Sigmoid colon (tissue), 7 donors: ENCODE measurements at places on chromosomes 6 and 20. TPM values are rescaled to one million over a fixed set of nuclear protein-coding genes. Genes with fewer than 3 reads are reported as not detected.
A peak's percentile ranks its signal among the peaks of the same experiment; 100 is the strongest.

DNA sequence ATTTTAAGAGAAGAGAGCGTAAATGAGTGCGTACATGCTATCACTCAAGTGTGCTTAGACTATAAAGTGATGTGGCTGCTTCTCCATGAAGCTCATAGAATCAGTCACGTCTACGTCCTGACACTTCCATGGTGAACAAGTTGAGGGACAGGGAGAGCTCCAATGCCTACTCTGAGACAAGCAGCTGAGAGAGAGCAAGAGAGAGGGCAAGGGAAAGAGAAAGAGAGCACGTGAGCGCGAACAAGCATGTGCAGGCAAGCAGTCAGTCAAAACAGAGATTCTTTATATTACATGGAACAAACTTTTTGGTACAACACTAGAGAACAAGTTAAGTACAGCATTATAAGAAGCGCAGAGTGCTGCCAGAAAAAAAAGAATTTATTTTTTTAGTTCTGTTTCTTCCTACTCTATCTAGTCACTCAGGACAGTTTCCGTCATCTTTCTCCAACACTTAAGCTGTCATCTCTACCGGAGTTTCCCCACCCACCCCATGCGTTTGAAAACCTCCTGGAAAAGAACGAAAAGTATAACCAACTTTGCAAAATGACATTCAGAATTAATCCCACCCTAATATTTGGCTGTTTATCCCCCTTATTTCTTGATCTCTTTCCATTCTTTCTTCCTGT, 61.8 kb downstream of the EPB41L2 start:
- no peaks in the 10 kb centered on the region for H3K27me3 ChIP-seq
- H3K4me3 ChIP-seq = no peak overlapping the region
- no peak overlapping the region for H3K27ac ChIP-seq

GRCh38 chr6:16991981-16992629, 109.7 kb upstream of the STMND1 start:
- H3K4me1 ChIP-seq = no peaks in the 10 kb centered on the region
- H3K36me3 ChIP-seq = no peaks in the 10 kb centered on the region
- no peak overlapping the region for H3K27ac ChIP-seq
- no peaks in the 10 kb centered on the region for H3K27me3 ChIP-seq
- DNase-seq = no peak

GRCh38 chr6:110560239-110561007, 84.0 kb upstream of the SLC22A16 start:
- H3K4me3 ChIP-seq = no peak overlapping the region
- no peaks in the 10 kb centered on the region for H3K27me3 ChIP-seq
- no peaks in the 10 kb centered on the region for H3K36me3 ChIP-seq
- no peak overlapping the region for H3K27ac ChIP-seq
- no peaks in the 10 kb centered on the region for H3K4me1 ChIP-seq

The PSORS1C1 gene
- 0.49 TPM for total RNA-seq

The TMEM30A gene
- 90.0 TPM for total RNA-seq

- DNase-seq = no peak
- no peaks in the 10 kb centered on the region for H3K36me3 ChIP-seq
- H3K4me3 ChIP-seq = no peak overlapping the region
- no peaks in the 10 kb centered on the region for H3K4me1 ChIP-seq
These were observed 243.9 kb downstream of the LY86 start for GRCh38 chr6:6832439-6832838.

The SEL1L2 gene
- total RNA-seq = not detected

The TGM2 gene
- total RNA-seq = 20.7 TPM

The ZFP57 gene
- not detected for total RNA-seq

DNA sequence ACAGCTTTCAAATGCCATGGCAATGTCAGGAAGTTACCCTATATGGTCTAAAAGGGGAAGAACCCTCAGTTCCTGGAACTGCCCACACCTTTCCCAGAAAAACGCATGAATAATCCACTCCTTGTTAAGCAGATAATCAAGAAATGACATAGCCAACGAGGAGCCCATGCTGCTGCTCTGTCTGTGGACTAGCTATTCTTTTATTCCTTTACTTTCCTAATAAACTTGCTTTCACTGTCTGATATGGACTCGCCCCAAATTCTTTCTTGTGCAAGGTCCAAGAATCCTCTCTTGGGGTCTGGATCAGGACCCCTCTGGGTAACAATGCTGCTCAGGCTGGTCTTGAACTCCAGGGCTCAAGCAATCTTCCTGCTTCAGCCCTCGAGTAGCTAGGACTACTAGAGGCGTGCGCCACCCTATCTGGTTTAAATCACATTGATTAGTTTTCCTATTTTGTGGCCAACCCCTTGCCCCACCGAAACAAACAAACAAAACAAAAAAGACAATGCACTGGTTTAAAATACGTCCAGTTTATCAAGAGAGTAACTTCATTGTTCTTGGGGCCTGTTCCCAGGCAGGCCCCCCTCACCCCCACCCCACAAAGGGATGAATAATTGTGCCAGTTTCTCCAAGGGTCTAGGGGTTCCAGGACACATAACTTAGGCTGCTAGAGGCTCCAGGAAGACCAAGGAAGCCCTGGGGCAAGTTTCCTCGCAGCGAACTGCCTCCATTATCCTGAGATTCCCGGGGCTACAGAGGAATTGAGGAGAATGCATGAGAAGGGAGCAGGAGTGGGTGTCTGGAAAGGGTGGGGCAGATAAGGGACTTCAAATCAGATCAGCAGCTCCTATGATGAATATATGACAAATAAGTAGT, 10.1 kb upstream of the AKAP12 start:
- H3K36me3 ChIP-seq = no peaks in the 10 kb centered on the region
- H3K4me3 ChIP-seq = no peak overlapping the region
- no peak overlapping the region for H3K27ac ChIP-seq
- no peaks in the 10 kb centered on the region for H3K27me3 ChIP-seq
- no peak for DNase-seq

DNA sequence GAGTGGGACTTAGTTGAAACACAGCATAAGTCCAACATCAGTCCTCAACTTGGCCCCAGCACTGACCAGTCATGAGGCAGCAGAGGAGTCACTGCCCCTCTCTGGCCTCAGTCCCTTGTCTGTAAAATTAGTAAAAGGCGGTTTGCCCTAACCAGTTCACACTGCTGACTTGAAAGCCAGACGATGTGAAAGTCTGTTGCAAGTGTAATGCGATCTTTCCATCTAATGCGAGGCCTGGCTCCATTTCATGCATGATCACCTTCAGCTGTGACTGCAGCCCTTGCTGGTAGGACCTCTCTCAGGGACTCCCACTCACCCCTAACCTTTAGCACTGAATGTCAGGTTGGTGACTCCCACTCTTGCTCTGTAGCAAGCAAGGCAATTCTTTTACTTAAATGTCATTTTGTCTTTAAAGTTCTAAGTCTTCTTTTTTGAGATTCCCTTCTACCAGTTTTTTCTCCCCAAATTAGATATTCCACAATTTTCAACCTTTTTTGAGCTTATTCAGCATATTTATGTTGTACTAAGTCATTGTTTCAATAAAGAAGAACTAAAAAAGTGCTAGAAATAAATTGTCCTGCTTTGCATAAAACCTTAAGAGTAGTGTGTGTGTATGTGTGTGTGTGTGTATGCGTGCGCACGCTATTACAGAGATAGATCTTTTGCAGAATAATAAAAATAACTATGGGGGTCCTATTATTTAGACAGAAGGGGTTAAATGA, 245.5 kb downstream of the PACRG start:
- H3K27me3 ChIP-seq = no peaks in the 10 kb centered on the region
- H3K27ac ChIP-seq = no peak overlapping the region
- DNase-seq = no peak
- H3K4me3 ChIP-seq = no peak overlapping the region
- H3K36me3 ChIP-seq = no peaks in the 10 kb centered on the region

The DEFB124 gene
- total RNA-seq = not detected

The MICB gene
- total RNA-seq = 1.5 TPM

GRCh38 chr6:24565196-24565595, 70.4 kb downstream of the ALDH5A1 start:
- H3K27me3 ChIP-seq = no peaks in the 10 kb centered on the region
- no peak overlapping the region for H3K27ac ChIP-seq
- no peaks in the 10 kb centered on the region for H3K4me1 ChIP-seq
- no peaks in the 10 kb centered on the region for H3K36me3 ChIP-seq
- no peak for DNase-seq

- no peak overlapping the region for H3K4me3 ChIP-seq
- peaks cover 50% of the 10 kb centered on the region for H3K36me3 ChIP-seq
- H3K27me3 ChIP-seq = no peaks in the 10 kb centered on the region
- DNase-seq = no peak
- no peak overlapping the region for H3K27ac ChIP-seq
- H3K4me1 ChIP-seq = peaks cover 35% of the 10 kb centered on the region
These were observed 1.2 kb downstream of the ATF6B start for GRCh38 chr6:32126880-32127279.

DNA sequence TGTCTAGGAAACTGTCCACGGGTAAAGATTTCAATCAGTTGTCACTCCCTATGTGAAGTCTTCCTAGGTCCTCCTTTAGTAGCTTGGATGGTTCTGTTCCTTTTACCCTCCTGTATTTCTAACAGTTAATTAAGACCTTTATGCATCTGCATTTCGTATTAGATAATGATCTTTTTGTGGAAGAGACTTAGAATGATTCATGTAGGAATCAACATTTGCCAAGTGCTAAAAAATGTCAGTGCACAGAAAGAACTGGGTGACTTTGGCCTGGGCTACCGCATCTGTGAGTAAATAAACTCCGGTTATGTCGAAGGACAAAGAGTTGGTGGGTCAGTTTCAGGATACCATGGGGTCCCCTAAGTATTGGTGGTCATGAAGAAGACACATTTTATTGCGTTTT, 918.0 kb downstream of the TFAP2A start:
- H3K27ac ChIP-seq = no peak overlapping the region
- H3K36me3 ChIP-seq = no peaks in the 10 kb centered on the region
- no peak overlapping the region for H3K4me3 ChIP-seq
- H3K27me3 ChIP-seq = no peaks in the 10 kb centered on the region
- no peak for DNase-seq
- H3K4me1 ChIP-seq = no peaks in the 10 kb centered on the region

The BPI gene
- not detected for total RNA-seq

The SLCO4A1 gene
- total RNA-seq = 5.7 TPM

GRCh38 chr20:3312940-3313682, 74.1 kb upstream of the SLC4A11 start:
- H3K36me3 ChIP-seq = no peaks in the 10 kb centered on the region
- no peak for DNase-seq
- no peak overlapping the region for H3K27ac ChIP-seq
- H3K4me1 ChIP-seq = no peaks in the 10 kb centered on the region

DNA sequence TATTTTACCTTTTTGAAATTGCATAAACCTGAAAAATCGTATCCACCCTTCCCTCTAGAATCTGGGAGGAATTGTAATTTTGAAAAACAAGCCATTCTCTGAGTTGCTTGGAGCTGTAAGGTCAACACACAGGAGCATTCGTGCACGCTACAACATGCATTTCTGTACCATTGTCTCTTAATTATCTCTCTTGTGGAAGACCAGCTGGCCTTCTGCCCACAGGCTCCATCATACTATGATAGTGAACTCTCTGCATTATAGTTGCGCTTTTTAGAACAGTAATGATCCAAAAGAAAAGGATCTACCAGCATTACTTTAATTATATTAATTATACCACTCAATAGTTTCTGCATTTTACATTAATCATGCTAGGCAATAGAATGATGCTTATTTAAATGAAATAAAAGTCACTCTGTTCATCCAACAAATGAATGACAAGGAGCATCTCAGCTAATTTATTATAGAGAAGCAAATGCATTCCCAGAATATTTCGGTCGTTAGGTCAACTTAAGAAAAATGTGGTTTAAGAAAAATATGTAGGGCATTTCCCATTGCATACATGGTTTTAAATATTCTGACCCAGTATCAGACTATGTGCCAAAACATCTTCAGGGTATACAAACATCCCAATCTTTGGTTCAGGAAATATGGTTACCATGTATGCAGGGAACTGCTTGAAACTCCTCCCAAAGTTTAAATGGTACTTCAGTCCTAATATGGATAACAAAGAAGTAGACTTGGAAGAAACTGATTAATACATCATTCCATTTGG, 263.5 kb downstream of the TFAP2A start:
- H3K27ac ChIP-seq = no peak overlapping the region
- no peak for DNase-seq
- H3K27me3 ChIP-seq = no peaks in the 10 kb centered on the region
- H3K4me3 ChIP-seq = no peak overlapping the region
- H3K36me3 ChIP-seq = no peaks in the 10 kb centered on the region

- no peak overlapping the region for H3K4me3 ChIP-seq
- DNase-seq = no peak
- H3K4me1 ChIP-seq = peaks cover 10% of the 10 kb centered on the region
- H3K27ac ChIP-seq = peak overlapping the region; percentile 36
These were observed 12.9 kb downstream of the RPS6KA2 start for GRCh38 chr6:166614171-166614583.

- DNase-seq = no peak
- peaks cover 15% of the 10 kb centered on the region for H3K4me1 ChIP-seq
- peak overlapping the region; percentile 86 for H3K4me3 ChIP-seq
- no peaks in the 10 kb centered on the region for H3K36me3 ChIP-seq
- peak overlapping the region; percentile 73 for H3K27ac ChIP-seq
These were observed 723 bp upstream of the SNPH start for GRCh38 chr20:1265226-1265915.

The OR12D3 gene
- total RNA-seq = not detected

DNA sequence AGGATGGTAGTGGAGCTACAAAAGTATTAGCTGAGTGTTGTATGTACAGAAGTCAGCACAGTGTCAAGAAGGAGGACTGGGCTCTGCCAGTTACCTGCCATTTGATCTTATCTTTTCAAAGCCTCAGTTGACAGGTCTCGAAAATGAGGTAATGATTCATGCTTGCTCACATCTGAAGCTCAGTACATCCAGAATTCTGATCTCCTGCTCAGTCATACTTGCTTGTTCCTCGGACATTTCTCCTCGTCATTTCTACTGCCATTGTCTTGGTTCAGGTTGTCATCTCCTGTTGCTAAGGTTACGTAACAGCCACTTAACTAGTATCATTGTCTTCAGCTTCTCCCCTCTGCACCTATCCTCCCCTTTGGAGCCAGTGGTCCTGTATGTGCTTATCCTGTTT, 89.5 kb downstream of the SLX4IP start:
- no peaks in the 10 kb centered on the region for H3K27me3 ChIP-seq
- H3K4me1 ChIP-seq = peaks cover 47% of the 10 kb centered on the region
- H3K36me3 ChIP-seq = no peaks in the 10 kb centered on the region
- peak overlapping the region; percentile 75 for H3K27ac ChIP-seq
- DNase-seq = no peak

- H3K27ac ChIP-seq = no peak overlapping the region
- H3K27me3 ChIP-seq = no peaks in the 10 kb centered on the region
- no peaks in the 10 kb centered on the region for H3K4me1 ChIP-seq
- no peaks in the 10 kb centered on the region for H3K36me3 ChIP-seq
- H3K4me3 ChIP-seq = no peak overlapping the region
- DNase-seq = no peak
These were observed 19.3 kb upstream of the RGS17 start for GRCh38 chr6:153150371-153150751.

The DAAM2 gene
- total RNA-seq = 45.2 TPM

The BACH2 gene
- total RNA-seq = 1.1 TPM
